A549 treated with DMSO at 1 μM for 4 hours (cell line): ENCODE measurements at places on chromosomes 6 and 20. TPM values are rescaled to one million over a fixed set of nuclear protein-coding genes. Genes with fewer than 3 reads are reported as not detected.

The RGS17 gene
- 5.4 to 8.7 TPM (median 7.6 TPM) in 5 replicates for total RNA-seq

The OTOR gene
- total RNA-seq = not detected in 5 replicates

The CRISP3 gene
- not detected in 5 replicates for total RNA-seq

The SLC17A9 gene
- 0.02 to 0.19 TPM (median 0.09 TPM) in 3 of 5 replicates, not detected in the others for total RNA-seq

The HUS1B gene
- total RNA-seq = 0.09 to 0.41 TPM (median 0.25 TPM) in 4 of 5 replicates, not detected in the other
